ENCODE measurements at places on chromosomes 3 and 15.
A peak's percentile ranks its signal among the peaks of the same experiment; 100 is the strongest.

DNA sequence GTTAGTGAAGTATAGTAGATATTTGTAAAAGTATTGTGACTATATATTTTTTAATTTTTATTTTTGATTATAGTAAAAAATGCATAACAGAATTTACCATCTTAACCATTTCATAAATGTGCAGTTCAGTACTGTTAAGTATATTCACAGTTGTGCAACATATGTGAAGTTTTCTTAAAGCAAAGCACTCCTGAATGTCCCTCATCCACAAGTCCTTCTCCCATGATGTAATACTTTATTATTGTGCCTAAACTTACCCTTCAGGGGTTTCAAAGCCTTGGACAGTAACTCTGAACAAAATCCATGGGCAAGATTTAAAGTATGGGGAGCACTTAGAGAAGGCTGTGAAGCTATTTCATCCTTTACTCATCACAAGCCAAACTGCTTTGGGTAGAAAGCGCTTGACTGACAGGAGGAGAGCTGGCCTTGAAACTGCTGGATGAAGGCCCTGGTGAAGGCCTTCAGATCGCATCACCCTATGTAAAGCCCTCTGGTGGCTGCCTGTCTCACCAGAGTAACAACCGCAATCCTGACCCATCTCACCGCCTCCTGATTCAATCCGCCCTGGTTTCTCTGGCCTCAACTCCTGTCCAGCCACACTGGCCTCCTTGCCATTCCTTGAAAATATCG lies 28.0 kb downstream of the LSM3 start:
- DNase-seq: no peak

DNA sequence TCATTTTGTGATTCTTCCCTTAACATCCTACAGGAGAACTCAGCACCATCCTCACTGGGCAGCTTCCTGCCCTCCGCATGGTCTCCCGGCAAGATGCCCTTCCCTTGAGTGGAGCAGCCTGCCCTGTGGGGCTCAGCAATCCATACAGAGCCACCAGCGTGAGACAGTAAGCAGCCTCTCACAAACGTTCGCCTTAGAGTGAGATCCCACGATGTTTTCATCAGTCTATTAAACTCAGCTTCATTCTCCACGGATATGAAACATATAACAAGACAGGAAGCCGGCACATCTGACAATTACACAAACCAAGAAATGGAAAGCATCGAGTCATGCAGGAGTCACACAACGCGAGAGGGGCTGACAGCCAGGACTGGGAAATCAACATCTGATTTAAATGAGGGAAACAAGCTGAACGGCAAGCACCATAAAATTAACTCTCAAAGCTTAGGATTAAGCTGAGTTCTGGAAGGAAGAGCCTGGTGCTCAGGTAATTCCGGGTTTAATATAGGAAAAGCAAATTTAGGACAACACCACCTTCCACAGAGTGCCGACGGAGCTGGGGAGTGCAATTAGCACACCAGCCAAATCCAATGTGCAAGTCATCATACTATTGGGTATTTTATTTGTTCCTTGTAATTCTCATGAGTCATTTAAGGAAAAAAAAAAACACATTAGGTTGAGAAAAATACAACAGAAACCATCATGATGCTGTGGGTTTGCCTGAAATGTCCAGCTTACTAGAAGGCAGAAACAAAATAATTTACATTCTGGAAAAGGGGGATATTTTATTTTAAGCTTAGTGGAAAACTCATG lies 272.0 kb downstream of the OCA2 start:
- DNase-seq: peak; percentile 65

- no peak for DNase-seq
Measured at GRCh38 chr3:197592361-197593045, 36.7 kb upstream of the BDH1 start.

GRCh38 chr15:81257435-81257834 lies 60.8 kb downstream of the IL16 start:
- no peak for DNase-seq
